ENCODE measurements at places on chromosomes 11 and 22. TPM values are rescaled to one million over a fixed set of nuclear protein-coding genes. Genes with fewer than 3 reads are reported as not detected.

Gene DDTL
- total RNA-seq: 5.8 TPM

Gene C22orf42
- not detected for total RNA-seq

Gene RNF141
- total RNA-seq: 9.7 TPM

Gene KRTAP5-2
- total RNA-seq: not detected

Gene PLAAT3
- total RNA-seq: 3.3 TPM

Gene RIBC2
- total RNA-seq: 14.0 TPM

Gene TNKS1BP1
- total RNA-seq: 8.5 TPM

Gene BTG4
- total RNA-seq: not detected

Gene GPR152
- not detected for total RNA-seq

Gene OR51B5
- not detected for total RNA-seq

Gene GPHA2
- not detected for total RNA-seq
